Stimulated activated naive CD4-positive, alpha-beta T cell (primary cell): ENCODE measurements at places on chromosomes 1 and 21.

- DNase-seq: no peak
These were observed 23.0 kb downstream of the LRRC8B start for GRCh38 chr1:89547563-89548116.

DNA sequence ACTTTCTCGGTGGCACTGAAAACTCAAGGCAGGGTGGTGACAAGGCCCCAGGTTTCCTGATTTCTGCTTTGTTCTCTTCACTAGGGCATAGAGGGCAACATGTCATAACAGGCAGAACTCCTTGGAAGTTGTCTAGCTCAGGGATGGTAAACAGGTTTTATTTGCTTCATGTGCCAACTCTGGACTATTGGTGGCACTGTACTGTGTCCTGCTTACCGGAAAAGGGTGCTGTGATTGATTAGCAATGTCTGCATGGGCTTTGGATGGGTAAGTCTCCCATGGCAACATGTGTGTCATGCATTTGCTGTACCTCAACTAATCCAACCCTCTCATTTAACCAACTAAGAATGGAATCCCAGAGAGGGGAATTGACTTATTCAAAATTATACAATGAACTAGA is 70.7 kb upstream of the USP24 start:
- no peak for DNase-seq

DNA sequence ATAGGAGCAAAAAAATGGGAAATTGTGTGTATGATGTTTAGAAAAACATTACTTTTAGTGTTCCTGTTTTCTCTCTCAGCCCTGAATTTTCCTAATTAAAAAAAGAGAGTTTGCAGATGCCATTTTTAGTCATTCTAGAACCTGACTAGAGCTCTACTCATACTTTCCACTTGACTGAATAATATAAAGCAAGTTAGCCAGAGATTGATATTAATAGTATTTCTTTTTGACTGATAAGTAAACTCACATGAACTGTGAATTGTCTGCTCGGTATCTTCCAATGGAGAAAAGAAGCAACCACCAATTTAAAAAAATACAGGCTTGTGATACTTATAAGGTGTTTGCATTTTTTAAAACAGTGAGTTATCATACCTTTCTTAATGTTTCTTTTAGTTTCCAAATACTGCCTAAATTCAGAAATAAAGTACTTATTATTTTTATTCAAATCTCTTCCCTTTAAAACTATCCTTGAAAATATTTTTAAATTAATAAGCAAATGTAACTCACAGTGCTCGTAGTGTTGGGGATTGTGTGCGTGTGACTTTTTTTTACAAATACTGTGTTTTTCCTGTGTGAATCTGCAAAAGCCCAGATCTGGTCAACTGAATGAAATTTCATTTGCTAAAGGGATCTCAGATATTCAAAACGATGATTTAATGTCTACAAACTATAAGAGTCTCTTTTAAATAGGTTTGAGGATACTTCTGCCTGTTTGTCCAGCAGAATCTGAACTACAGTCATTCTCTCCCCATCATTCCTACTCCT is 9.8 kb downstream of the RAP1A start:
- no peak for DNase-seq

GRCh38 chr1:64203420-64203819 is at the start of gene UBE2U:
TSS of gene UBE2U (plus strand) at chr1:64203623. CDS start at chr1:64204051, 428 bp downstream.
- DNase-seq: no peak

DNA sequence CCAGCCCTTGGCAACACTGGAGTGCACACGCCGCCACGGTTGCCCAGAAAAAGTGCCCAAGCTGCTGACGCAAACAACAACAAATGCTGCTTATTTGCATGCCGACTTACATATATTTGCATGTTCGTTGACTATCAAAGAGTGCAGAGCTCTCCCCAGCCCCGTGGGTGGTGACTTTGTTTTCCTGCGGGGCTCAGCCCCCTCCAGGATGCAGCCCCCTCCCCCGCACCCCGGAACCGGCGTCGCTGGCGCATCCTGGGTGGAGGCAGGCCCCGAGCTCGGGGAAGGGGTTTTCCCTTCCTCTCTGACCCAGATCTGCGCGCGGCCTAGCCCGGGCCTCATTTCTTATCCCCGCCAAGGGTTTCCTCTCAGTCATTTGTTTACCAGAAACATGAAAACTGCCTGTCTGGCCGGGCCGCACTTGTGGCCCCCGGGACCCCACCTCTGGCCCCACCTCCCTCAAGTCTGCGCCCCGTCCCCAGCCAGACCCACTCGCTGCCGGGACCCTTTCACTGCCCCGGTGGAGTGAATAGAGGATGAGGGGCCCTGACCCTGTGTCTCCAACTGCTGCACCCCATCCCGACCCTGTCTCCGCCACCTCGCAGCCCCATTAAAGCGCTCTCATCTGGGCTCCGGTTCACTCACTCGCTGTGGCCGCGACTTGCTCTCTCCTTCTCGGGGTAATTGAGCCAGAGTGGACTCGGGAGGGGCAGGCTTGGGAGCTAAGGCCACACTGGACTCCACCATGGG is 5.5 kb downstream of the TNFRSF25 start:
- peak; percentile 86 for DNase-seq

- no peak for DNase-seq
These were observed 86.3 kb downstream of the MPZL1 start for GRCh38 chr1:167808104-167808503.

DNA sequence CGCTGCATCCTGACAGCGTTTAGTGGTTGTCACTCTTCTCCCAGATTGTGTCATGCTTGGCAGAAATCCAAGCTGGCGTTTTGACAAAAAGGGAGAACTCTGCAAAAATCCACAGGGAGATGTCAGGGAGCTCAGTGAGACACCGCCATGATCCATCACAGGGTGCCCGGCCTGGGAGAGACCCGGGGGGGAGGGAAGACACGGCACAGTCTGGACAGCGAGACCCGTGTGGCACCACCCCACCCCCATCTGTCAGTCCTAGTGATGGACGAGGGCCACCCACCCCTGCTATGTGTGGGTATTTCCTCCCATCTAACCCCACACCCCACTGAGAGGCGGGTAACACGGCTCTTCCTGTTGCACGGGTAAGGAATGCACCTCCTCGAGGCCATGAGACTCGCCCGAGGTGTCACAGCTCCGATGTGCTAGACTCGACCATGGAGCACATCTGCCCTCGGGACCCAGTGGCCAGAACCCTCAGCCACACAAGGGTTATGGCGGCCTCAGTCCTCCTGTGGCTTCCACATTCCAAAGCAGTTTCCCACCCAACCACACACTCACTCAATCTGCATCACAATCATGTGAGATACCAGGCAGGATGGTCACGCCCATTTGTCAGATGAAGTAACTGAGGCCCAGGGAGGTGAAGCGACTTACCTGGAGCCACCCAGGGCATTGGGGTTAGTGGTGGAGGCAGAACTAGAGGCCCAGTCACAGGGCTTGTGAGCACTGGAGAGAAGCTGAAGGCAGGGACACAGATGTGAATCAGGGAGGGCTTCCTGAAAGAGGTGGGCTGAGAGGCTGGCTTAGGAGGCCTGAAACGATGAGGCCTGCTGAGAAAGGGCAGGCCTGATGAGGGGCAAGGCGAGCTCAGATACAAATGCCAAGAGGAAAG is 688.5 kb downstream of the MATN1 start:
- DNase-seq: no peak

- DNase-seq: no peak
These were observed 1125.3 kb upstream of the ADGRL2 start for GRCh38 chr1:80675454-80675853.

DNA sequence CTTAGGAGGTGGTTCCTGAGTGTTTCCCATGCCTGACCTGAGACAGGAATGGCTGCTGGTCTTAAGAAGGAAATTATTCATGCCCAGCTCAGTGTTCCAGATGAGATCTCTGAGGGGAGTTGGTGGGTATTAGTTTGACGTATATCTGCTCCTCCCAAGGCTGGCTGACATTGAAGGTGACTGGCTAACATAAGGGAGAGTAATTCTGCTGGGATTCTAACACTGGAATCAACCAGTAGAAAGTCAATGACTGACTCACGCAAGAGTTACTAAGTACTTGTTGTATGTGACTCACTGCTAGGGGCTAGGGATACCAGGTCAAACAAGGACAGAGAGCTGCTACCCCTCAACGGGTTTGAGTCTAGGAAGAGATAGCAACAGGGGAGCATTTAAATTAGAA is 177.3 kb downstream of the CACNA1E start:
- no peak for DNase-seq

DNA sequence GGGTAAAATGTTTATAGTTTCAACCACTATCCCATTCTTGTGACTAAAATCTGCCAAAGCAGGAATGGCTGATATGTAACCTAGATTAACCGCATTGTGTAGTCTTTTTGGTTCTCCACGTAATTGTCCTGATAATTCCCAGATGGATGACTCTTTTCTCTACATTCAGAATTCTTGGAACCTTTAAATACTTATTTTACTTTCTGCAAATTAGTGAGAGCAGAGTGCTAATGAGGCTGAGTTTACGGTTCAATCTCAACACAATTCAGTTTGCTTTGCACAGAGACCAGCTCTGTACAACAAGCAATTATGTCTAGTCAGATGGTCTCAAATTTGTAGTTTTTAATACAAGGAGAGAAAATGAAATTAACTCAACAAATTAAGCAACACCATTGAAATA is 9.1 kb downstream of the CRB1 start:
- DNase-seq: no peak

DNA sequence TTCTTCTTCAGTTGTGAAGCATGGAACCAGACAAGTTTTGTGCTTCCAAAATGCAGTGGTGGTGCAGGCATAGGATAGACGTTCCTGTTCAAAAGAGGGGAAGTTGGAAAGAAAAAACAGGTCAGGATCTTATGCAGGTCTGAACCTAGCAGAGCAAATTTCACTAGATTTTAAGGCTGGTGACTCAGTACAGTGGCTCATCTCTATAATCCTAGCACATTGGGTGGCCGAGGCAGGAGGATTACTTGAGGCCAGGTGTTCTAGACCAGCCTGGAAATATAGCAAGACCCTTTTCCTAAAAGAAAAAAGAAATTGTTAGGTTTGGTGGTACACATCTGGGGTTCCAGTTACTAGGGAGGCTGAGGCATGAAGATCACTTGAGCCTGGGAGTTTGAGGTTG is 88.1 kb downstream of the OBSCN start:
- no peak for DNase-seq

GRCh38 chr1:5513179-5513578 is 479.0 kb downstream of the NPHP4 start:
- no peak for DNase-seq

GRCh38 chr1:152811050-152811449 is 721 bp upstream of the LCE1B start:
- no peak for DNase-seq

DNA sequence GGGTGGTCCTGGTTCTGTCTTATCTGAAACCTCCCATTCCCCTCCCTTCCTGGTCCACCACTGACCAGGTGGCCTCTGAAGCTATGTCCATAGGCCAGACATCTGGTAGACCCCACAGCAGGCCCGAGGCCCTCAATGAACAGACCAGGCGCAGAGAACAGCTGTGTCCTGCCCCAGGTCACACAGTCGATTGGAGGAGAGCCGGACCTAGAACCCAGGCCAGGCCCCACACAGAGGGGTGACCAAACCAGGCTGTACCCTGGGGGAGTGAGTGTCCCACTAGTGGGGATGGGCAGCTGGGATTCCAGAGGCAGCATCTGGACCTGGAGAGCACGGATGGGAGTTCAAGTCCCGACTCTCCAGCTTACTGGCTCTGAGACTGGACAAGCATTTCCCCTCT is 29.2 kb downstream of the RNU1-1 start:
- DNase-seq: no peak

- no peak for DNase-seq
These were observed 33.9 kb upstream of the TSNAX start for GRCh38 chr1:231494439-231495110.

DNA sequence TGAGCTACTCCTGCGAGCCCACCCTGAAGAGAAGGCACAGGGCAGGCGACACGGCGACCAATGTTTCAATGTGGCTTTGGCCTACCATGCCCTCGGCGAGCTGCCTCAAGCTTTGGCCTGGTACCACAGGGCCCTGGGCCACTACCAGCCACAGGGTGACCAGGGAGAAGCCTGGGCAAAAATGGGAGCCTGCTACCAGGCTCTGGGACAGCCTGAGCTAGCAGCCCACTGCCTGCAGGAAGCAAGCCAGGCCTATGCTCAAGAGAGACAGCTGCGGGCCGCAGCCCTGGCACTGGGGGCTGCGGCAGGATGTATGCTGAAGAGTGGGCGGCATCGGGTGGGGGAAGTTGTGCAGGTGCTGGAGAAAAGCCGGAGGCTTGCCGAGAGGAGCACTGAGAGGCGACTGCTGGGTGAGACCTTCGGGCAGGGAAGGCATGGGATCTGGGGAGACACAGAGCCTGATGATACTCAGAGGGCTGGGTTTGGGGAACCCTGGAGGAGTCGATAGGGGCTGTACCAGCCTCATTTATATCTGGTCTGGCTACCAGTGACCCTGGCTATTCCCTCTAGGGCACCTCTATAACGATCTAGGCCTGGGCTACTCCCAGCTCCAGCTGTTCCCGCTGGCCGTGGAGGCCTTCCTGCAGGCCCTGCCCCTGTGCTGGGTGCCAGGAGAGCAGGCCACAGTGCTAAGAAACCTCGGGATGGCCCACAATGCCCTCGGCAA is 2.3 kb downstream of the TTC24 start:
- peak; percentile 46 for DNase-seq

GRCh38 chr21:30518876-30519275 is 16.9 kb upstream of the KRTAP19-5 start:
- no peak for DNase-seq

GRCh38 chr21:37202221-37203110 is 64.7 kb downstream of the VPS26C start:
- DNase-seq: no peak

DNA sequence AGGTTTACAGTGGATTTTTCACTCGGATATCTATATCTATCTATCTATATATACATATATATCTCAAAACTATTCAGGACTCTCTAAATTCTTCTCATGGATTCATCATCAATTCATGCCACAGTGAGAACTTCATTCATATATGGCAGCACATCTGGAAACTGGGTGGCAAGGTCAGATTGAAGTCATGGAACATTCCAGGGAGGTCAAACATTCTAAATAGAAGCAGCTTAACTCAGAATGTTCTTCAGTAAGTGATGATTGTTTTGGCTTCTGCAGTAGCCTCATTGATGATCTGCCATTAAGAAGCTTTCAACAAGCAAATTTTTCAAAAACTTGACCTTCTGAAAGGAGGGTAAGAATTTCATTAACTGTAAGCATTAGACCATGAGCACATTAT is 46.9 kb upstream of the ADAMTS1 start:
- no peak for DNase-seq

- no peak for DNase-seq
These were observed 9.8 kb upstream of the IRF2BP2 start for GRCh38 chr1:234619794-234620247.

DNA sequence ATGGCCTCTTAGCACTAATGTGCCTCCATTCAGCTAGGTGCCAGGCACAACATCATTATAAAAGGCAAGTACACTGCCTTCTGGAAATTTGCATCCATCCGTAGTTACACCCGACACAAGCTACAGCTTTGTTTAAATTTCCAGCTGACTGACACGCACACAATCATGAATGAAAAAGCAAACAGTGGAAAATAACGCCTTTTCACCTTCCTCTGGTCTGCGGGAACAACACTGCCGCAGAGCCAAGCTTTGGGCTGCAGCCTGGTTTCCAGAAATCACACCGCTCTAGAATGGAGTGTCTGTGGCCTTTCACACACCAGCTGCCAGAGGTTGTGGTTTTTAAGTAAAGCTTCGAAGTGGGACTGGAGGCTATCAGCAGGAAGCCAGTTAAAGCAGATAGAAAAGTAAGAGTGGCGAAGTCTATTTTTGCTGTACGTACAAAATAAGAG is 142.8 kb upstream of the COA6 start:
- DNase-seq: no peak
